Left renal pelvis (tissue), 4 donors: ENCODE measurements at places on chromosomes 7 and 10. TPM values are rescaled to one million over a fixed set of nuclear protein-coding genes. Genes with fewer than 3 reads are reported as not detected.

DNAJC12 gene
- 14.5 TPM for polyA plus RNA-seq

- no peak for DNase-seq
Observed at GRCh38 chr7:2929321-2930201, 85.5 kb upstream of the GNA12 start.

DNA sequence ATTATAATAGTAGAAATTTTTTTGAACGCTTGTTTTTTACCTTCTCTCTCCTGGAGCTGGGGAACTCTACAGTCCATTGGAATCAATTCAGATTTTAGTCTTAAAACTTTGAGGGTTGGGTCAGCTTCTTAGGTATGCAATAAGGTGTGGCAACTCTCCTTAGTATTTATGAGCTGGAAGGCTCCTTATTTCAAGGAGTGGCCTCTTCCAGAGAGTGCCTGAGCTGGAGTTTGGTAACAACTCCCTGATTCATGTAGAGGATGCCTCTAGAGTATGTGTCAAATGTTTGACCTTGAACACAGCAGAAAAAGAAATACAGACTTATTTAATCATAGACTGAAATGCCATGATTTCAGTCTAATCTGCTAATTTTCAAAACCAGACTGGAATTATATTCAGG is 11.1 kb downstream of the CDK14 start:
- no peak for DNase-seq

DNA sequence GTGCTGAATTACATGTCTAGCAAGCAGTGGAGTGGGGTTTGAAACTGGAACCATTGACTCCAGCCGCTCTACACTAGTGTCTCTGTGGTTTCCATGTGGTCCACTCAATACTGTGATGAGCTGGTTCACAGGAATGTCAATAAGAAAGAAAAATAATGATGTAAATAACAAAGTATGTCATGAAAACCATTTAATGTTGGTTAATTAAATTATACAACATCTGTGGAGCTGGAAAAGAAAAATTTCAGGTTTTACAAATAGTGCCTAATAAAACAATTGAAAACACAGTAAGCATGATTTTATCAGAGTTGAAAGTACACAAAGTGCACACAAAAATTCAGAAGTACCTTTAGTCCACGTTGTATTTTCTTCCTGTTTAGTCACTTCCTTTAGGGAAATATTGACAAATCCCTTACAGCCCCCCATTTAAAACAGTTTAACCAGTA is 28.7 kb upstream of the NAMPT start:
- DNase-seq = no peak
